ENCODE measurements at places on chromosomes 5 and 9. TPM values are rescaled to one million over a fixed set of nuclear protein-coding genes. Genes with fewer than 3 reads are reported as not detected.

PHYHD1 gene
- total RNA-seq, result 1.4 TPM

SLC12A7 gene
- total RNA-seq, result 37.5 TPM

ARAP3 gene
- total RNA-seq, result 17.0 TPM

MCC gene
- 3.8 TPM for total RNA-seq

MZB1 gene
- 21.8 TPM for total RNA-seq

VAV2 gene
- total RNA-seq, result 6.4 TPM

CORO2A gene
- total RNA-seq, result 12.0 TPM

ADAMTSL2 gene
- total RNA-seq, result 0.20 TPM

DNA sequence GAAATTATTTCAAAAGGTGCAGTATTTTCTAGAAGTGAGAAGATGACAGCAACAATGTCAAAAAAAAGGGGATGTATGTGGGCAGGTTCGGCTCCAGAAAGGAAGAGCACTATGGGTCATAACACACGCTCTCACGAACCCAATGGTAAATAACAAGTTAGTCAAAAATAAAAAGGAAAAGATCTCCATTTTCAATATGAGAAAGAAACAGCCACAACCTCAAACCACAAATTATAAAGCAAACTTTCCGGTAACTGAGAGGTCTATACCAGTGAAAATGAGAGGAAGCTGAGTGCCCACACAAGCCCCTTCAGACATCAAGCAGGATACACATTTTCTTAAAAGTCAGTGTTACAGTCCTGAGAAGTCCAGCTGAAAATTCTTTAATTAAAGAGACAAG, 398.5 kb upstream of the RPS23 start:
- no peak for DNase-seq

DNA sequence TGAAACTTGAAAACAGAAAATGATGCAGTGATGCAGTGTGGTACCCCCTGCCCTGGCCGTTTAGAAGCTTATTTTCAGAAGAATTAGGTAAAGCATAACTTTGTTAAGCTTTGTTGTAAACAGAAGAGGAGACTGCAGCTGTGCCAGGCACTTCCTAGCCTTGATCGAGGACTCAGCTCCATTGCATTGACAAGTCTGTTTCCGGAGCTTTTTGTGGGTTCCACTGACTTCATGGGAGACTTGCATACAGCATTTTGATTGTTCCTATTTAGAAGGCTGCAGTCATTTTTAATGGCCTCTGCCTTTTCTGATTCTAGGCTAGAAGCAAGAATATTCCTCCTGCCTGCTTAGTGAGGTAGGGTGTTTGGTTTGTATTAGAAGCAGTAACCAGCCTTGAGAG, 12.3 kb downstream of the MVB12B start:
- no peak for DNase-seq

DNA sequence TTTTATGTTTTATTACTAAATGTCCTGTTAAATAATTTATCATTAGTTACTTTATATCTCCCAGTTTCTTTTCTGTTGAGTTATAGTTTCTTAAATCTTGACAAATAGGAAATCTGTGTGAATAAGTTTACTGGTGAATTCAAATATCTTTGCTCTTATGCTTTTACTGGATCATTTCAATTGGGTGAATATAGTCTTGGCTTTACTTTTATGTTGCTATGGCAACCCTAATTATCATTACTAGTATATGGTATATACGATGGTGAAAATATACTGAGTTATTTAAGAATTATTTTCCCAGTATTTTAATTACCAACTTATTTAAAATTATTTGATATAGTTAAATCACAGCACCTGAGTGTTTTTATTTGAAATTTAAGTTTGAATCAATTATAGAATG, 363.0 kb downstream of the CDH10 start:
- no peak for DNase-seq

DNA sequence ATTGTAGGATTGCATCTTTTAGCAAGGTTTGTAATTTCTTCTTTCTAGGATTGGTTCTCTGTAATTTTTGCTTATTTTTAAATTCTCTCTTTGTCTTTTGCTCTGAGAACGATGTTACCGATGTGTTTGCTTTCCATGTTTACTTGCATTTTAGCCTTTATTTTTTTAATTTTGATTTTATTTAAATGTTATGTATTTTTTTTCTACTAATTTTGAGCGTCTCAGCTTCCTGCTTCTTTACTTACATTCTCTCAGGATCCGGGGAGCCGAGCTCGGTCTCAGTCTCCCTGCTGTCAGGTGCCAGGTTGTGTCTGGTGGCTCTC, 20.9 kb downstream of the ANXA2R start:
- no peak for DNase-seq

GRCh38 chr5:133330956-133331355, 279.1 kb downstream of the HSPA4 start:
- no peak for DNase-seq

DNA sequence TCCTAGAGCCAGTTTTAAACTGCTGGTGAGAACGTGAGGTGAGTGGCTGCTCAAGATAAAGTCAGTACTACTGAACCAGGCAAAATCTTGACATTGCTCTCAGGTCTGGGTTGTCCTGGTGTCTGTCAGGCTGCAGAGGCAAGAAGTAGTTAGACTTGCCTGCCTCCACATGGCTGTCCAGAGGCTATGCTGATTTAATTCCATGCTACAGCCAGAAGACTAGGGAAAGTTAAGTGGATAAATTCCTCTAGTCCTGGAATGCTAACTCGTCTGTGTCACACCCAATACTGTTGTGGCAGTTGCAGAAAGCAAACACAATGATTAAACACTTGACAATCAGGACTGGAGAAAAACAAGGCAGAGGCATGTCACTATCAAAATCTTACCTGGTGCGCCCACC, 118.9 kb downstream of the ACER2 start:
- no peak for DNase-seq

DNA sequence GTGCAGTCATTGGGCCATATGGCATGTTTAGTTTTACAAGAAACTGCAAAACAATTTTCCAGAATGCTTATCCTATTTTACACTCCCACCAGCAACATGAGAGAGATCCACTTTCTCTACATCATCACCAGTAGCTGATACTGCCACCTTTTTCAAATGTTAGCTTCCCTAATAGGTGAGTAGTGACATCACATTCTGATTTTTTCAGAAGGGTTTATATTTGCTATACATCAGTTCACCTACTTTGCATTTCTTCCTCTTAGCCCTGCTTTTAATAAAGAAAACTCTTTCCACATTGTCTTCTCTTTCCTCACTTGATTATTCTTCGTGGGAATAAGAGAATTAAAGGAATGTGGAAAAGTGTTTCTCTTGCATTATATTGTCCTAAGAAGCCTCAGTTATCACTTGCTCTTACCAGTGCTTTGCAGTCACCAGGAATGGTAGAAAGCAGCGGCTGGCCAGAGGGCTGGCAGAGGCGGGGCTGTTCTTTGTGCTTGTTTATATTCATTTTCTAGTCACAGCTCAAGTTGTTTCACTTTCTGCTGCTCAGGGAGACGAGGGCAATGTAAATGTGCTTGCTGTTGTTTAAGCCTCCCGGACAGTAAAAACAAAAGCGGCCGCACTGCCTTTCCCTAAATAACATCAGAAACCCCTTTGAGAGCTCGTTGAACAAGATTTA, 164.8 kb downstream of the HSD17B3 start:
- DNase-seq, result no peak

GRCh38 chr9:21591221-21592062, 109.3 kb upstream of the IFNE start:
- DNase-seq, result no peak

DNA sequence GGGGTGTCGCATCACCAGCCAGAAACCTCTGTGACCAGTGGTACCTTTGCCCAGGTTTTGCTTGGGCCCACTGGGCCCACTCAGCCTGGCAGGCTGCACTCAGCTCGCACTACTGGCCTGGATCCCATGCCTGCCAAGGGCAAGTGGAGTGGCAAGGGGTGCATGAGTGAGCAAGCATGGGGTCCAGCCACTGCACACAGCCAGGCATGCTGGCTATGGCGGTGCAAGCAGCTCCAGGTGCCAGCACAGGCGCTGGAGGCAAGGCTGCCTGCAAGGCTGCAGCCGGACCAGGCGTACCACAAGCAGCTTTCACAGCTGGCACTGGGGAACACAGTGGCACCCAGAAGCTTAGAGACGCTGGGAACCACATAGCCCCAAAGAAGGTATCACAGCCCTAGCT, 80.1 kb downstream of the NLN start:
- DNase-seq, result no peak

DNA sequence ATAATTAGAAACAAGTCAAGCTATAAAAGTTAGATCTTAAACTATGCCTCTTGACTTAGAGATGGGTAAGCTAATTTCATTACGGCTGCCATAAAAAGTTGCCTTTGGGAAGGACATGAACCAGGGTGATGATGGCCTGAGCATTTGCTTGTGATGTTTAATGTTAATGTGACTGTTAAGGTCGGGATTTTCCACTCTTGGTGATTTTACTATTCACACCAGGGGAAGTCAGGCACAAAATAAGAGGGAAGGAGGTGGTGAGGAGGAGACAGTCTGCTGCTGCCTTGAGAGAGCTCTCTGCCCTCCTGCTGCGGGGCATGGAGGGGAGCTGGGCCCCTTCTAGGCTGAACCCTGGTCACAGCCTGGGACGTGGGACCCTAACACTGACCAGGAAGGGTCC, 34.4 kb downstream of the AHRR start:
- DNase-seq, result no peak

DNA sequence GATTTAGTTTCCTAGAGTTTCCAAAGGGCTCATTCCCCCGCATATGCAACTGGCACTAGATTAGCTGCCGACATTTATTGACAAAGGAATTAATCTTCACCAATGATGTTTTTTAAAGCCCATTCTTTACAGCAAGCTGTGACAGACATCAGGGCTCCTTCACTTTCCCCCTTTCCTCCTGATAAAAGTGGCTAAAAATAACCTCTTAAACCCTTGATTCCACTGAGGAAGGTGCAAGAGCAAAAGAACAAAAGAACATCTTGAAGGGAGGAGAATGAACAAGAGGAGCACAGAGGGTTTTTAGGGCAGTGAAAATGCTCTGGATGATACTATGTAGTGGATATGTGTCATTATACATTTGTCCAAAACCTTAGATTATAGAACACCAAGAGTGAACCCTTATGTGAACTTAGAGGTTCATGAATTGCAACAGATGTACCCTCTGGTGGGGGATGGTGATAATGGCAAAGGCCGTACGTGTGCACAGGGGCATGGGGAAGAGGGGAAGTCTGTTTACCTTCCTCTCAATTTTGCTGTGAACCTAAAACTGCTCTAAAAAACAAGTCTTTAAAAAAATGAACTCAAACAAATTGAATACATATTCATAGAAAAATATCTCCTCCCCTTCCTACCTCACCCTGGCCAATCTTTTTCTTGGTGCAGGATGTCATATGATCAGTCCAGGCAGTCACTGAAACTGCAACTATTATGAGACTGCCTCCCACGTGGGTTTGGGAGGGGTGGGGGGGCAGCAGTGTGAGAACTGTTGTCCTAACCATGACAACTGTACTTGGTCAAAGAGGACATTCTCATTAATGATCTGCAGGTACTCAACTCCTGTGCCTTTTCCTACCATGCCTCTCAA, 83.0 kb downstream of the MARCHF3 start:
- no peak for DNase-seq

- DNase-seq, result no peak
Measured at GRCh38 chr5:36667824-36668223, 61.4 kb downstream of the SLC1A3 start.

GRCh38 chr9:110058304-110058953, 149.5 kb downstream of the C9orf152 start:
- peak; percentile 46 for DNase-seq
